HFF-Myc (cell line): ENCODE measurements at places on chromosomes 3 and 15.
A peak's percentile ranks its signal among the peaks of the same experiment; 100 is the strongest.

DNA sequence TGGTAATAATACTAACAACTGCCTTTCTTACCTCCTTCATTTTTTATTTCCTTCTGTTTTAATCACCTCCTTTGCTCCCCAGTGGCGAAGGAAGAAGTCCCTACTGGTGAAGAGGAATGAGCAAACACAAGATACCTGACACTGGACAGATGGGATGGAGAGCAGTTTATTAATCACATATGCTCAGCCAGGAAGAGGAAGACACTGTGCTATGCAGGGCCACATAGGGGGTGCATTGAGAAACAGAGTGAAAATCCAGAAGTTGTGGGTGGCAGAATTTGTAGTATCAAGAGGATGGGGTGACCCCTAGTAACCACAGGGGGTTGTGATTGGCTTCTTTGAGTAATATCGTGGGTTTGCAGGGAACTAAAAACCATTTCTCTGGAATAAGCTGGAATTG lies 1041.9 kb downstream of the OTOL1 start:
- DNase-seq = peak; percentile 56

DNA sequence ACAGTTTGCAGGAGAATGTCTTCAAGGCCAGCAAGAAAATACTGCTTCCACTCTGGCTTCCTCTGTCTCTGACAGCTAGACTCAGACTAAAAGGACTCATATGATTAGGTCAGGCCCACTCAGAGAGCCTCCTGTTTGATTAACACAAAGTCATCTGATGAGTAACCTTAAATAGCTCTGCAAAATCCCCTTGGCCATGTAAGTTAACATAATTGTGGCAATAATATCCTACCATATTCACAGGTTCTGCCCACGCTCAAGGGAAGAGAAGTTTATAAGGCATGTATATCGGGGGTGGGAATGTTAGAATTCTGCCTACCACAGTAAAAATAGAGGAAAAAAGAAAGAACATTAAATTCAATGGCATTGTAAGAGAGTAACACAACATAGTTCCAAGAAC lies 20.6 kb upstream of the HHATL start:
- no peak for DNase-seq

- no peak for DNase-seq
These were observed 502.7 kb downstream of the SOX2 start for GRCh38 chr3:182214416-182214815.

DNA sequence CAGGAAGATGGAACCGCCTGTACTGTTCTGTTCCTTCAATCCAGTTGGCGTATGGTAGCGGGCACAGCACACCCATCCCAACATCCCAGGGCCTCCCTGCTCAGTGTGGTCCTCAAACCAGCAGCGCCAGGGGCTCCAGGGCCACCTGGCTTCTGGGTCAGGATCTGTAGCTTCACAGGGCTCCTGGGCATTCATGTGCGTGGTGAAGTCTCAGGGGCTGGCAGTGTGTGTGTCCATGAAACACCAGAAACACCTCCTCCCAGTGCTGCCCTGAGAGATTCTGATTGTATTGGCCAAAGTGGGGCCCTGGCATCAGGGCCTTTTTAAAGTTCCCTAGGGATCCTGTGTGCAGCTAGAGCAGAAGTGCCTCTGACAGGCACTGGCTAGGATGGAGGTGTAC lies 42.1 kb downstream of the ABTB1 start:
- DNase-seq = no peak

DNA sequence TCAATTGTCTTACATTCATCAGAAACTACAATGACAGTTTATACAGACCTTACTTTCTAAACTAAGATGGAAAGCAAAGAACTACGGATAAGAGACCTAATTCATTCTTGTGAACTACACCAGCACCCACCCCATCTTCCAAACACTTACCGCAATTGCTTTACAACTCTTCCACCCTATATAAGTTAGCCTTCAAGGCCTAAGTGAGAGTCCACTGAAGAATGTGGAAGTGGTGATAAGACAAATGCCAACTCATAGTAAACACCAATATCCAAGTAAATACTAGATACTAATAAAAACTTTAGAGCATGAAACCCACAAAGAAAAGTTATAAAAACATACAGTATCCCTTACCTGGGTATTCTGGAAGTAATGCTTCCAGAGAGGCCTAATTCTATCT lies 13.6 kb downstream of the ARF4 start:
- DNase-seq = no peak

GRCh38 chr3:151456065-151456464 lies 4.8 kb downstream of the IGSF10 start:
- DNase-seq = no peak

DNA sequence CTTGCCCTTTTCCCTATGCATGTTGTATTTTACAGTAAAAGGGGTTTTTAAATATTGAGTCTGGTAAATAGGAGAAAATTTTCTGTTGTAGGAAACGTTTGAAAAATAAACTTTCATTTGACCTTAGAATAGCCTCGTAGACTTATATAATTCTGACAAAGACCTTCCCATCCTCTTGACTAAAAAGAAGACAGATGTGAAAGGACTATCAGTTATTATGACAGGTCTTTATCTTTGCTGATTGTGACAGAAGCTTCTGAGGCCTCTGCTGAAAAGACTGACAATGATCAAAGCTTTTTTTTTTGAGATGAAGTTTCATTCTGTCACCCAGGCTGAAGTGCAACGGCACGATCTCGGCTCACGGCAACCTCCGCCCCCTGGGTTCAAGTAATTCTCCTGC lies 24.2 kb downstream of the C2CD4A start:
- no peak for DNase-seq
